Activated T-cell treated with anti-CD3 and anti-CD28 coated beads, Interleukin-2, amount 50 U/mL, for 4 hours (primary cell): ENCODE measurements at places on chromosomes 11 and 22.

DNA sequence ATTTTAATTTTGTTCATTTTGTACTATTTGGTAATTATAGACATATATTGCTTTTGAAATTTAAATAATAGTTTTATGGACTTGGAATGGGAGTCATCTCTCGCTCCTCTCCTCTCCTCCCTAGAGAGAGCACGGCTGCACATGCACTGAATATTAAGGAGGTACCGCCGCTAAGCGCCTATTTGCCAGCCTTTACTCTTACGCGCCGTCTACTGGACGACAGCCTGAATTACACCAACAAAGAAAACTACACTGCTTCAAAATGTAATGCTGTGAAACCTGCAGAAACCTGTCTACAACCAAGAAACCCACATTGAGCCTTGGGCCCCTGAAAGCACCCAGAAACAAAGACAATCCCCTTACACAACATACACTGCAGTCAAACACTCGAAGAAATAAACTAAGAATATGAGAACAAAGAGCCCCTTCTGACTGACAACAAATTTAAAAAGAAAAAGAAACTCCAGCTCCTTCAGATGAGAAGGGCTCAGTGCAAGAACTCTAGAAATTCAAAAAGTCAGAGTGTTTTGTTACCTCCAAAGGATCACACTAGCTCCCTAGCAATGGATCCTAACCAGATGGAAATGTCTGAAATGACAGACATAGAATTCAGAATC is 737.2 kb downstream of the LRRC4C start:
- DNase-seq = no peak

GRCh38 chr11:37002831-37003230 is 404.8 kb upstream of the RAG2 start:
- DNase-seq = no peak

DNA sequence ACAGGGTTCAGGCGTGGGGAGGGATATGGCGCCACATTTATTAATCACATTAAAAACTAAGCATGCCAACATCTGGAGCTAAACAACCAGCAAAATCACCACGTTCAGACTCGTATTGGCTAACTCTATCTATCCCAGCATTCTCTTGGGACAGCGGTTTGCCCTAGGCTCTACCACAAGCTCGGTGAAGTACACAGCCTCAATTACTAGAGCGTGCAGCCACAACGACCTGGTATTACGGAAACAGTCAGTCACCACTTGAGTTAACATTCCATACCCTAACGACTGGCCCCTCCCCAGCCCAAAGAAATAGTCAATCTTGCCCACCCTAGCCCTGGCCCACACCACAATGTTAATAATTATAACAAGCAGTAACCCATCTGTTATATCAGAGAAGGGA is 32.1 kb downstream of the APOL5 start:
- DNase-seq = no peak

GRCh38 chr22:30894371-30894740 is 74.2 kb downstream of the MORC2 start:
- no peak for DNase-seq

DNA sequence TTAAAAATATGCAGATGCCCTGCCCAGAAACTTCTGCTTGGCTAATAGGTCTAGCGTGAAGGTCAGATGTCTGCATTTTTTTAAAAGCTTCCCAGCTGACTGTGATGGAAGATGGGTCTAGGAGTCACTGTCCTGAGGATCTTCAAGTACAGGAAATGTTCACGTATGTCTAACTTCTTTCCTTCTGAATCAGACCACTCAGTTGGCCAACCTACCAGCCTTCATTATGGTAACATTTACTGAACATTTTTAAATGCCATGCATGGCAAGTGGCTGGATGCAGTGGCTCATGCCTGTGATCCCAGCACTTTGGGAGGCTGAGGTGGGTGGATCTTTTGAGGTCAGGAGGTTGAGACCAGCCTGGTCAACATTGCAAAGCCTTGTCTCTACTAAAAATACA is 1.1 kb upstream of the PRG2 start:
- no peak for DNase-seq

- DNase-seq = no peak
Observed at GRCh38 chr11:1565173-1565903, 6.7 kb downstream of the DUSP8 start.

- DNase-seq = no peak
Observed at GRCh38 chr22:43826142-43827002, 14.3 kb upstream of the EFCAB6 start.

- no peak for DNase-seq
Observed at GRCh38 chr22:31210556-31211421, 1.3 kb upstream of the LIMK2 start.

DNA sequence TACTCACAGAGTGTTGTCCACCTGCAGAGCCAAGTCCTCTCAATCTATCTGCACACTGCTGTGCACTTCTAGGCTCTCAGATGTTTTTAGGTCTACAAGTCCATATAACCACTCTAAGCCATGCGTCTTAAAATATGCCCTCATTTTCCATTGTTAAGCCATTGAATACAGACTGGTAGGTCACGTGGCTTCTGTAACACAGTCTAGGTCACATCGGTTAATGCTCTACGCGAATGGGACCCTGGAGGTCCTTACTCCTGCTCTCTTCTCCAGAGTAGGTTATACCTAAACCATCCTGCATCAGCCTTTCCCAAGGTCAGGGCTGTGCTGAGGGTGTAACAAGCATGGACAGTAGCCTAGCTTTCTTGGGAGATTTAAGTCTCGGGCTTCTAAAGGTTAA is 819 bp downstream of the JAML start:
- no peak for DNase-seq

DNA sequence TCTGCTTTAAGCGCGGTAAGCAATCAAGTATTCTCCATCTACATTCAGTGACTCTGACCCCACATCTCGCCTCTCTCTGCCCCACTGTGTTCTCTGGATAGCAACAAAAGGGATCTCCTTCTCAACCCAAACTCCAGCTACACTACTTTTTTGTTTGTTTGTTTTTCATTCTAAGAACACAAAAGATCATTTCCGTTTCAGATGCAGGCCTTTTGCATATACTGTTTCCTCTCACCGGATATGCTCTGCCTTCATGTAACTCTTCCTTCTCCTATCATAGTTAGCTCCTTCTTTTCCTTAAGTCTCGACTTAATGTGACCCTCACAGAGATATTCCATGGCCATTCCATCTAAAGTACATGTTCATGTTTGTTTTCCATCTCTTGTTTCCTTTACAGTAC is 179.8 kb upstream of the MTMR2 start:
- no peak for DNase-seq
